Non-pigmented ciliary epithelial cell (primary cell): ENCODE measurements at places on chromosomes 4 and X.

DNA sequence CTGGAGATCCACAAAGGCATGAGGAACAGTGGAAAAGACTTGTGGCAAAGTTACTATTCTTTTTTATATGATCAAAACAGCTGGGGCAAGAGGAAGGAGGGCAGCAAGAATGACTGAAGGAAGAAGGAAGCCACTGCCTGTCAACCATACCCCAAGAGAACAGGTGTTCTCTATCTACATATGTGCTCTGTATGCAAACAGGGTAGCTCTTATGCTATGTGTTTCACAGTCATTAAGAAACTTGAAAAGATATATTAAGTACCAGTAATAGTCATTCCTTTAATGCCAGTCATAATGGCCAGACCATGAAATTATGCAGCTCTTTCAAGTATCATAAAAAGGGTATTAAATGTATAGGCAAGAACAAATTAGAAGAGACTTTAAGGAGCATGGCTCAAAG is 363.9 kb downstream of the KLHL13 start:
- DNase-seq, result no peak

DNA sequence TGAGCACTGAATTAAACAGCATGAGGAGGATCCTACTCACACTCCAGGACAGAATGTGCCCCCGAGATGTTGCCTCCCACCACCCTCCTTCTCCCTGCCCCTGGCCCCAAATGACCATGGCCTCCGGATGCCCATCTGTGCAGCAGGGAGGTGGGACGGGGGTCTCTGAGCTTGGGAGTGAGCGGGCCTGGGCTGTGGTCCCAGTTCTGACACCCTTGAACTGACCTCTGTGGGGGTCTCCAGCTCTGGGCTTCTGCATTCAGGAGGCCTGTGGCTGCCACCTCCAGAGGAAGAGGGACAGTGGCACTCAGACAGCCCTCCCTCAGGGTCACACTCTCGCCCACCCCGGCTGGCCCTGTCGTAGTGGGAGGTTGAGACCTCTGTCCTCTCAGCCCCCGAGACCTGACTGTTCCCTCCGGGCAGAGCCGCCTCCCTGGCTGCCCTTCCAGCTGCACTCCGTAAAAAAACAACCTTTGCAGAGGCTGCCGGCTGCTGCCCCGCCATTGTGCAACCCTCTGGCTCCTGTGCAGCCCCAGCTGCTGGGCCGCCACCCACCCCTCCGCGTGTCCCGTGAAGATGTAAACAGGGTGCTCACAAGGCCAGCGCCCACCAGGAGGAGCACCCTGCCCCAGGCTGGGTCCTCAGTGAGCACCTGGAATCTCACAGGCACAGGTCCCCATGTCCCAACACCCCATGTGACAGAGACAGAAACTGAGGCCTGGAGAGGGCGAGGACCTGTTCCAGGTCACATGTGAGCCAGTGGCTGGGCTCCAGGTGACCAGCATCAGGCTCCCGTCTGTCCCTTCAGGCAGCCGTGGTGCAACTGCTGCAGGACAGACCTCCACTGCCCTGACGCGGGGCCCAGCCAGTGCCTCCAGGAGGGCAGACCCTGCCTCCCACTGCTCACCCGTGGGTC is 39.6 kb downstream of the HTRA3 start:
- DNase-seq, result no peak

GRCh38 chr4:180641495-180641894 is 1601.7 kb upstream of the TENM3 start:
- no peak for DNase-seq

DNA sequence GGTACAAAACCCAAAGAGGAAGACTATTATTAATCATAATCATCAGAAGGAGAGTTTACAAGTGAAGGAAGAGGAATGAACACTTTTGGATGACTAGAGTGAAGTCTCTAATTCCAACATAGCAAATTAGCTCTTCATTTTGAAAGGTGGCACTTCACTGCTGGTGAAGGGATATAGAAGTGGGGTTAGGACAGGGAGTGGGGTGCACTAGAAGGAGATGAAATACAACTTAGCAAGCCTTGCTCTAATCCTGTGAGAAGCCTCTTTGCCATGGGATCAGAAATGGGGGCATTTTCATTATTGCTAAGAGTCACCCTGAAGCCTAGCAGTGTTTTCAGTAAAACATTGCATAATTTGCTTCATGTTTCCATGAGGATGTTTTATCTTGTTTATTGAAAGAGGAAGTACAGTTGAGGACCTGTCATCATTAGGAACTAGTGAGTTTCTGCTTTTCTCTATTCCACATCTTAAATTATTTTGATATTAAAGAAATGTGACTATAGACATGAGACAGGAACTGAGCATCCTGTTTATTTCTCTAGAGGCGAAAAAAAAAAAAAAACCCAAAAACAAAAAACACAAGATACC is 9.3 kb upstream of the GRPR start:
- DNase-seq, result no peak

DNA sequence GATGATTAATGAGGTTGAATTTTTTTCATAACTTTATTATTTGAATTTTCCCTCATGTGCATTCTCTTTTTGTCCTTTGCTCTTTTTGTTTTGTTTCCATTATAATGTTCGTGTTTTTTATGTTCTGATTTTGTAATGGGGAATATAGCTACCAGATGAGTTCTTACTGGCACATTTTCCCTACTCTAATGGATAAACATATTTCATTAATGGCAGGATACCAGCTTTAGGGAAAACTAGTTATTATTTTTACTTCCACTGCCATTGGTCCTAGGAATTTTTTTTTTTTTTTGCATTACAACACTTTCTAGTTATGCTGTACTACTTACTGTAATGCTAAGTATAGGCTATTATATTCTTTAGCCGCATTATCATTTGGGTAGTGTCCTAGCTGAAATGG is 286.3 kb downstream of the SPRY1 start:
- no peak for DNase-seq

GRCh38 chrX:133444952-133445831 is 29.9 kb upstream of the GPC4 start:
- DNase-seq, result no peak

GRCh38 chr4:152304220-152304619 is 231.7 kb downstream of the FBXW7 start:
- no peak for DNase-seq

DNA sequence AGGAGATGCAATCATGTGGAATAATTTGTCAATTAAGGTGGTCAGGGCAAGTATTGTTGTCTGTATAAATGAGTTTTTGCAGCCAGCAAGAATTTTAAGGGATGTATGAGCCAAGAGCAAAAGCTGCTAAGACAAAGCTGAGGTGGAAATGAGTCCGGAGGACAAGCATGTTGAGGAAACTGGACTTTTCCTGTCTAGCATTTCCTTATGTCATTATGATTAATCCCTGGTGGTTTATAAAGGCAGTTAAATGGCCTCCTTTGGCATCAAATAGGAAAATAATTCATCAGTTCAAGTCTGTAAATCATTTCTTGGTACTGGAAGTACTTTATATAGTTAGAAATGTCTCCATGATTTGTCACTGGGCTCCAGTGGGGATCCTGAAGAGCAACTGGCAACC is 61.6 kb upstream of the TEX13A start:
- no peak for DNase-seq

DNA sequence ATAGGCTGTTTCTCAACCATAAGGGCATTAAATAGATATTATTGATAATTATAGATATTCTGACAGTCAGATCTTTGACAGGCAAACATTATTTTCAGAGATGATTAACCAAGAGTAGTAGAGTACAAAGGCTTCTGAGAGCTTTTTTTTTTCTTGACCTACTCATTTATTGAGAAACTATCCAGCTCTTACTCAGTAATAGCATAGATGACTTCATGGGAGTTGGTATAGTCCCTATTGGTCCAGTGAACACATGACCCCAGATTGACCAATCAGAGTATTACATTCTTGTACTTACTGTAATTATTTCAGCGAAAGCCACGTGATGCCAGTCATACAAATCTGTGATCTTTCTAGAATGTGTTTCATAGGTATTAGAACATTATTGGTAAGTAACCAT is 508.7 kb downstream of the FSTL5 start:
- no peak for DNase-seq
